ENCODE measurements at places on chromosomes 4 and X.

- DNase-seq = no peak
Observed at GRCh38 chrX:45716750-45717149, 516.1 kb upstream of the DIPK2B start.

DNA sequence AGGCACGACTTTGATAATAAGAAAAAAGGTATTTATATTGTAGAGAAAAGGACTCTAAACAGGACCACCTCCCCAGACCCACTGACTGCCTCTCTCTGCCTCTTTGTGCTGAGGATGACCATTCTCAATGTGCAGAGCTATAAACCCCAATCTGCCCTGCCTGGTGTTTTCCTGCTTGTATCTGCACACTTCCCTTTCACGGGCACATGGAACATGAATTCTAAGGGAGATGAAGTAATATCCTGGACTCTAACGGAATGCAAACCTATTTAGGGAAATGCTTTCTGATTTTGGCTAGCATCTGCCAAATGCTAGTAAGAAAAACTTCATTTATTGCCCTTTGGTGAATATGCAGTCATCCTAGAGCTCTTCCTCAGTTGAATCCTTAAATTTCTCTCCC lies 2.4 kb downstream of the DIPK2B start:
- no peak for DNase-seq

GRCh38 chrX:120726294-120726693 lies 96.4 kb upstream of the C1GALT1C1 start:
- no peak for DNase-seq

- DNase-seq = no peak
Observed at GRCh38 chrX:129359269-129359668, 164.0 kb downstream of the SMARCA1 start.

DNA sequence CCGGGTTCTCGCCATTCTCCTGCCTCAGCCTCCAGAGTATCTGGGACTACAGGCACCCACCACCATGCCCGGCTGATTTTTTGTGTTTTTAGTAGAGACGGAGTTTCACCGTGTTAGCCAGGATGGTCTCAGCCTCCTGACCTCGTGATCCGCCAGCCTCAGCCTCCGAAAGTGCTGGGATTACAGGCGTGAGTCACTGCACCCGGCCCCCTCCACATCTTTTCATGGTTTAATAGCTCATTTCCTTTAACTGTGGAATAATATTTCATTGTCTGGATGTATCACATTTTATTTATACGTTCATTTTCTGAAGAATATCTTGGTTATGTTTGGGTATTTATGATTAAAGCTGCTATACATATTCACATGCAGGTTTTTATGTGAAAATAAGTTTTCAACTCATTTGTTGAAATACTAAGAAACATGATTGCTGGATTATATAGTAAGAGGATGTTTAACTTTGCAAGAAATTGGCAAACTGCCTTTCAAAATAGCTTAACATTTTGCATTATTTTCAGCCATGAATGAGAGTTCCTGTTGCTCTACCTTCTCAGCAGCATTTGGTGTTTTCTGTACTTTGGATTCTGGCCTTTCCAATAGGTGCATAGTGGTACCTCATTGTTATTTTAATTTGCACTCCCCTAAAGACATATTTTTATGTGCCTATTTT lies 591.9 kb downstream of the TECRL start:
- DNase-seq = no peak

GRCh38 chr4:180932370-180933001 lies 1310.7 kb upstream of the TENM3 start:
- no peak for DNase-seq

DNA sequence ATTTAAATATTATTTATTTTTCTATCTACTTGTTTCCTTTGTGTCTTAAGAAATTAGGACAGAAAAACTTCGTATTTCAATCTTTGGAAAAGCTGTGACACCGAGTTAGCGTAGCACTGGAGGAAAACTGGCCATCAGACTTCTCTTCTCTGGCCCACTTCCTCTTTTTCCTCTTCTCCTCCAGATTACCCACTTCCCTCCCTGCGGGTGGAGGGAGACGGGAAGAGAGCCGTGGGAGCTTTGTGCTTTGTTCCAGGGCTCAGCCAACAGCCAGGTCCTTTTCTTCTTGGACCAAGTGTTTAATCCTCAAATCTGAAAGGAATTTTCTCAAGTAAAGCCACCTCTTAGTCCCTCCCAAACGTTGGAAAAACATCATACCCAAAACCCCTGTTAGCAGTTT lies 29.7 kb downstream of the OFD1 start:
- DNase-seq = no peak

GRCh38 chrX:115021121-115021520 lies 3.7 kb upstream of the IL13RA2 start:
- DNase-seq = no peak

- DNase-seq = no peak
Observed at GRCh38 chr4:13109536-13109935, 374.6 kb downstream of the RAB28 start.

GRCh38 chrX:69126642-69127041 lies 38.6 kb downstream of the PJA1 start:
- DNase-seq = no peak

DNA sequence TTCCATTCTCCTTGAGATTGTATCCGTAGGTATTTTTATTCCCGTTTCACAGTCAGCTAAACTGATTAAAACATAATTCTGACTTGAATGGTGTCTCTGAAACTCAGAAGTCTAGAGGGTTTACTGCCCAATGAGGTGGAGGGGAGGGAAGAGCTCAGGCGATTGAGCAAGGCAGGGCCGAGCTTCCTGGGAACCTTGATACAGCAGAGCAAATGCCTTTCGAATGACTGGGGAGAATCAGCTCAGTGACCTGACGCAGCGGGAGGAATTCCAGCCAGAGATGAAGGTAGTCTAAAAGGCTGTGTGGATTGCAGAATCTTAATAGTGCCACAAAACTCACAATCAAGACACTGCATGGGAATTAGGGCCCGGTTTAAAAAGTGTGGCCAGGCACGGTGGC lies 233.6 kb downstream of the EVC2 start:
- DNase-seq = no peak

GRCh38 chr4:38904090-38904666 lies 36.6 kb downstream of the FAM114A1 start:
- no peak for DNase-seq

- DNase-seq = no peak
Observed at GRCh38 chr4:121338518-121338917, 42.3 kb downstream of the QRFPR start.

Measured in CD8-positive, alpha-beta T cell (primary cell).